ENCODE measurements at places on chromosomes 1 and 21.
A peak's percentile ranks its signal among the peaks of the same experiment; 100 is the strongest.

DNA sequence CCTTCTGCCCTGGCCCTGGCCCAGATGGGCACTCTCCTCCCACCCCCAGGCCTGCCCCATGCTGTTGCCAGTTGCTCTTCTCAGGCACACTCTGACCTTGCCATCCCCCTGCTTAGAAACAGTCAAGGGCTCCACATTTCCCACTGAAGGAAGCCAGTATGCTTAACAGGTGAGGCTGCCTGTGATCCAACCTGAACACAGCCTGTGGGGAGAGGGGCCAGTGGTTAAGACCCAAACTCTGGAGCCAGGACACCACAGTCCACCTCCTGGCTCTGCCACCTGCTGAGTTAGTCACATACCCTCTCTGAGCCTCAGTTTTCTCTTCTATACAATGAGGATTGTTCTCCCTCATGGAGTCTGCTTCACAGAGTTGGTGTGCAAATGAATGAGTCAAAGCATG is 526.9 kb downstream of the MATN1 start:
- no peak for DNase-seq

GRCh38 chr1:12384836-12385456 is 155.1 kb downstream of the VPS13D start:
- no peak for DNase-seq

- DNase-seq, result no peak
Observed at GRCh38 chr21:40681164-40681859, 165.6 kb downstream of the DSCAM start.

- no peak for DNase-seq
Observed at GRCh38 chr1:101268893-101269292, 32.1 kb downstream of the S1PR1 start.

- DNase-seq, result peak; percentile 86
Observed at GRCh38 chr1:153946622-153947241, at the start of gene DENND4B. DENND4B (minus strand) TSS chr1:153946718; CDS start chr1:153944374, 2,344 bp downstream.

DNA sequence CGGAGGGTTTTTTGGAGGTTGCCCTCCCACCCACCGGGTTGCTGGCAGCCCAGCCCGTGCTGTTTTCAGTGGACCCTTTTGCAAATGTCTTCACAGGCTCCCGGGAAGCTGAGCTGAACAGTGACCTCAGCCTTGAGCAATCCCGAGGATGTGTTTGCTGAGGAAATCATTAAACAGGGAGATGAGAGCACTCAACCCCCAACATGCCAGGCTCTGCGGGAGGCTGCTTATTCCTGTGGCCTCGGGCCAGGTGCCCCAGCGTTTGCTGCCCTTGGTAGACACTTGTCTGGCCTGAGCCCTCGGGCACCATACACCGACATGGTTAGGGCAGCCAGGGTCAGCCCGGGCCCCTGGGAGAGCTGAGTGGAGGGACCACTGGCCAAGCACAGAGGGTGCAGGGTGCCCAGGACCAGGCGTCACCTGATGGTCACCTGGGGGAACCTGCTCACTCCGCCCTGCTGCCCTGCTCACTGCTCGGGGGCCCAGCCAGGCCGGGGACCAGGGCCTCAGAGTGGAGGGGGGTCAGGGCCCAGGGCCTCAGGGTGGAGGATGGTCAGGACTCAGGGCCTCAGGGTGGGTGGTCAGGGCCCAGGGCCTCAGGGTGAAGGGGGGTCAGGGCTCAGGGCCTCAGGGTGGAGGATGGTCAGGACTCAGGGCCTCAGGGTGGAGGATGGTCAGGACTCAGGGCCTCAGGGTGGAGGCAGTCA is 42.5 kb upstream of the POFUT2 start:
- peak; percentile 74 for DNase-seq

DNA sequence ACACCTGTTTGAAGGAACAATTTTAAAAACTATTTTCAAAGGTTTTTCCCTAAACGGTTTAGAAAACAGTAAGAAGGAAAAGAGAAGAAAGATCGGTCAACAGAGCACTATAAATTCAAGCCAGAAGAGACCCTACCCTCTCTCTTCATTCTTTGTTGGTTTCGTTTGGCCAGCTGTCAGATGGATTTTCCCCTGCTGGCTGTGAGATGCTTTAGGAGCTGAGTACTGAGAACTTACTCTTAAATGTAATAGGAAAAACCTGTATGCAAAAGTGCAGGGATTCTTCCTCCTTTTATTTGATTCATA is 1.3 kb upstream of the TXNIP start:
- DNase-seq, result no peak

GRCh38 chr1:180155182-180155682 is 563 bp downstream of the QSOX1 start:
- DNase-seq, result no peak

DNA sequence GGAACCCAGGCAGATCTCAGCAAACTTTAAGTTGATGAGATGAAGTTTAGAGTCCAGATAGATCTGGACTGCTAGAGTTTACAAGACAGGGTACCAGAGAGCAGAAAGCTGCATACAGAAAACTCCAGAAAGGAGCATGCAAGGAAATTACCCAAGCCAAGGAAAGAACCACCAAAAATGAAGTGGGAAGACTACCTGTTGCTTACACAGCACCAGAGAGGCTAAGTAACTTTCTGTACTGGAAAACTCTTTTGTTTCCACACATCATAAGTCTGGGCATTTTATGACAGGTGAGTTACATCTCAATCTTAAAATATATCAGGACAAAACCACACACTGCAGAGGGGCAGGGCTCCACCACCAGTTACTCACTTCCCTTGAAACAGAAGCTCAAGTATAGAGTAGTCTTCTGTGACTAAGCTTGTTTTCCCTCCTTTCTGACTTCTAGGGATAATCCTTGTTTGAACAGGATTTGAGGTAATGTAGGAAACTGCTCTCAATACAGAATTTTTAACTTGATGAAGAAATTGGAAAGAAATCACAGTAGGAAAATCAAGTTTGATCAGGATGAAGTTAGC is 17.4 kb upstream of the GJA9 start:
- DNase-seq, result peak; percentile 18

- DNase-seq, result no peak
Observed at GRCh38 chr21:35995522-35996088, 64.7 kb downstream of the SETD4 start.

GRCh38 chr1:234520908-234521817 is 42.2 kb upstream of the TARBP1 start:
- no peak for DNase-seq

- DNase-seq, result peak; percentile 44
Observed at GRCh38 chr1:15370781-15371520, 38.7 kb upstream of the EFHD2 start.

- DNase-seq, result no peak
Observed at GRCh38 chr1:9770298-9770697, 53.5 kb downstream of the CLSTN1 start.

GRCh38 chr21:33496345-33496744 is 4.8 kb upstream of the DNAJC28 start:
- no peak for DNase-seq

GRCh38 chr1:171794085-171794484 is 12.6 kb downstream of the METTL13 start:
- peak; percentile 12 for DNase-seq

DNA sequence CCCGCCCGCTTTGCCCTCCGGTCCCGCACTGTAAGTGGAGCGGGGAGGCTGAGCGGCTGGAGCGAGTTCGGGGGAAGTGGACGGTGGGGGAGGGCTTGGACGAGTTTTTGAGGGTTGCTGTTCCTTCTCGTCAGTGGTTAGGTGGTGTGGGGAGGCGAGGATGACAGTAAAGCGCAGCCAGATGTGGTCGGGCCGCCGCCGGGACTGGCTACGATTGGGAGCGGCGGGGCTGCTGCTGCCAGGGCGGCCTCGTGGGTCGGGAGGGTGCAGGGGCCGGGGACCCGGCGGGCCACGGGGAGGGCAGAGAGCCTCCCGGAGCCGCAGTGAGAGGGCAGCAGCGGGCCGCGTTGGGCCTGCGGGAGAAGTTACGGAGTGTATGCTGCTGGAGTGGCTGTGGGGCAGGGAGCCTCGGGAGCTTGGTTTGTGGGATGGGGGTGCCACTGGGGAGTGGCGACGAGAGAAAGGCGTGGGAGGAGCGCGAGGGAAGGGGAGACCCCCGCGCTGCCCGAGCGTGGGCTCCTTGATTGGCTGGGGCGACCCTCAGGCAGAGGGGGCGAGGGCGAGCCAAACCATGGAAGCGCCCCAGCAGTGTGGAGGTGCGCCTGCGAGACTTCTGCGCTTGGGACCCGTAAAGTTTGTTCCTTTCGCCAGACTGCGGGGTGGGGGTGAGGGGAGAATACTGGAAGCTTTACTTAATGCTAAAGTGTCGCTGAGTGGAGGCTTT is 2.1 kb downstream of the ADGRL2 start:
- peak; percentile 81 for DNase-seq

GRCh38 chr1:31617218-31617915 is at the start of gene HCRTR1:
HCRTR1 (plus strand) TSS chr1:31617689; CDS start chr1:31619193, 1,504 bp downstream.
- DNase-seq, result no peak

- DNase-seq, result no peak
Observed at GRCh38 chr1:161166669-161167548, 683 bp downstream of the PPOX start.

DNA sequence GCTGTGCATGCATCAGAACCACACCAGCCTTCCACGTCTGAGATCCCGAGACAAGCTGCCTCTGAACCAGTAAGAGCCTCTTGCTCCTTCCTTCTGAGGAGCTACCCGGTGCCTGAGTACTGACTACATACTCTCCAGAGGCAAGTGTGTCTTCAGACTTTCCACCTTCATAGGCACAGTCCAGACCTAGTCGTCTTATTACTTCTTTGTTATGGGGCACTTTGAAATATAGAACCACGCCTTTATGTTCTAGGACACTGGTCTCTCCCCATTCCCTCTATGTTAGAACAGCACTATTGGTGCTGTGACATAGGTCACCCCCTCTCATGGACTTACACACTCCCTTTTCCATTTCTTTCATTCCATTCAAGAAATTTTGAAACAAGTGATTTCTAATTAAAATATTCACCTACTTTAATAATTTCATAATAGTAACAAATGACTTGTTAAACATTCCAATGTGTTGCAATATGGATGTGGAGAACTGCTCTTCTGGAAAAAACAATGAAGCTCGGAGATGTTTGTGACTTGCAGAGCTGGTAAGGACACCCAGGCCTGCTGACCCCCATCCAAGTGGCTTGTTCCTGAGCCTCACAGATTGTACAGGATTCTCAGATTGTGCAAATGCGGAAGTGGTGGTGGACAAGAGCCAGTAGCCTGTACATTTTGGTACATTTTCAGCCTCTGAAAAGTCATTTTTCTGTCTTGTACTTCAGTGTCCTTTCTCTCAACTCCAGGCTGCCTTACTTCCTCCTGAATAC is 76.1 kb upstream of the SIPA1L2 start:
- peak; percentile 44 for DNase-seq

- DNase-seq, result no peak
Observed at GRCh38 chr1:228900886-228901392, 165.7 kb downstream of the RHOU start.

GRCh38 chr1:209158851-209159250 is 424.7 kb upstream of the CAMK1G start:
- DNase-seq, result no peak

DNA sequence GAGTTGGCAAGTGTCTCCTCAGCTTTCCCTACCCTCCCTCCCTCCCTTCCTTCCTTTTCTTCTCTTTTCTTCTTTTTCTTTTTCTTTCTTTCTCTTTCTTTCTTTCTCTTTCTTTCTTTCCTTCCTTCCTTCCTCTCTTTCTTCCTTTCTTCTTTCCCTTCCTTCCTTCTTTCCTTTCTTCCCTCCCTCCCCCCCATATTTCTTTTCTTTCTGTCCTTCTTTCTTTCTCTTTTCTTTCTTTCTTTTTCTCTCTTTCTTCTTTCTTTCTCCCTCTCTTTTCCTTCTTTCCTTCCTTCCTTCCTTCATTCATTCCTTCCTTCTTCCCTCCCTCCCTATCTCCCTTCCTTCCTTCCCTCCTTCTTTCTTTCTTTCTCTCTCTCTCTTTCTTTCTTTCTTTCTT is 18.6 kb upstream of the TTC22 start:
- no peak for DNase-seq

DNA sequence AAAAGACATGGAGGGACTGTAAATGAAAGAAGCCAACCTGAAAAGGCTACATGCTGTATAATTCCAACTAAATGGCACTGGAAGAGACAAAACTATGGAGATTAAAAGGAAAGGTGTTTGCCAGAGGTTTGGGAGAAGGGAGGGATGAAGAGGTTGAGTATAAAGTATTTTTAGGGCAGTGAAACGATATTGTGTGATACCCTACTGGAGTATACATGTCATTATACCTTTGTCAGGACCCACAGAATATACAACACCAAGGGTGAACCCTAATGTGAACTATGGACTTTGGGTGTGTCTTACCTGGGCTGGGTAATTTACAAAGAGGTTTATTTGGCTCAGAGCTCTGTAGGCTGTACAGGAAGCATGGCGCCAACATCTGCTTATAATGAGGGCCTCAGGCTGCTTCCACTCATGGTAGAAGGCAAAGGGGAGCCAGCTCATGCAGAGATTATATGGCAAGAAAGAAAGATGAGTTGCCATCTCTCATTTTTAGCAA is 73.4 kb downstream of the CD2 start:
- no peak for DNase-seq

- DNase-seq, result no peak
Observed at GRCh38 chr1:236419502-236419901, 25.4 kb downstream of the EDARADD start.

DNA sequence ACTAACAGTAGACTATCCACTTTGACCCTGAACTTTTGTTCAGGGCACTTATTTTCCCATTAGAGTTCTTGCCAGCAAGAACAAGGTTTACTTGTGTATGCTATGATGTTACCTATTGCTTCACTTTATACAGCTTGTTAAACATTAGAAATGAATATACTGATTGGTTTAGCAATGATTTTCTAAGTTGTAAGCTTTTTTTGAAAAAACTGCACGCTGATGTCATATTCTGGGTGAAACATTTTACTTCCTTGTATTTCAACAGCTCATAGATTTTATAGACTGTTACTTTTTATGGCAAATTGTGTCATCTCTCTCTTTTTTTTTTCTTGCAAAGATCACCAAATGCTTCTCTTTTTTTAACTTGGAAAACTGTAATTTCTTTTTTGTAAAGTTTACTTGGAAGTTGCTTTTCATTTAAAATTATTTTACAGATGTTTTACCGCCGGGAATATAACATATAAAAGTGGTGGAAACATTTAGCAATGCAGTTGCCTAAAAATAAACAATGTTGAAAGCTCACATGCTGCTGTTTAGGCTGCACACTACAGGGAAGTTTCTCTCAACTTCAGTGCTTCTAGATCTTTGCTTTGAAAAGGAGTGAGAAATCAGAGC is 215.3 kb upstream of the NFIA start:
- DNase-seq, result no peak

DNA sequence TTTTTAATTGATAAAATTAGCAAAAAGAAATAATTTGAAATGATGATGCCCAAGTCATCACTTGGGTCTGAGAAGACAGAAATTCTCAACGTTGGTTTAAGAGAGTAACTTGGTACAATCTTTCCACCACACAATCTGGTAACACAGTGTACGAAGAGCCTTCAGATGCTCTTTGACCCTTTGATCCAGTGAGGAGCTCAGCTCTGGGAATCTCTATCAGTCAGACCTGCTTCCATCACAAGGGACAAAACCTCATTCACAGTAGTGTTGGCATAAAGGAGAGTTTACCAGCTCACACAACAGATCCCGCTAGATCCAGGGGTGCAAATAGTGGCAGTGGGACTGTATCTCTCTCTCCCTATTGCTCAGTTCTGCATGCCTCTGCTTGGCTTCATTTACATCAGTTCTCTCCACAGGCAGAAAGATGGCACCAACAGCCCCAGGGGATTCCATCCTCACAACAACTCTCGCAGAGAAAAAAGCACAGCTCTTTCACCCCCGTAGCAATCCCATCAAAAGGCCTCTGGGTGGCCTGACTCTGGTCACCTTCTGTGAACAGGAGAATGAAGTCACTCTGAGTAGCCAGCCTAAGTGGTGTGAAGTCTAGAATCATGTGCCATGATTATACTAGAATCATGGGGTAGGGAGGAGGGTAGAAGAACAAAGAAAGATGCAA is 119.7 kb downstream of the ZNF281 start:
- peak; percentile 13 for DNase-seq

Data from cardiac fibroblast (primary cell).